Thymus (tissue), 14 donors: ENCODE measurements at places on chromosomes 6 and 20.
A peak's percentile ranks its signal among the peaks of the same experiment; 100 is the strongest.

DNA sequence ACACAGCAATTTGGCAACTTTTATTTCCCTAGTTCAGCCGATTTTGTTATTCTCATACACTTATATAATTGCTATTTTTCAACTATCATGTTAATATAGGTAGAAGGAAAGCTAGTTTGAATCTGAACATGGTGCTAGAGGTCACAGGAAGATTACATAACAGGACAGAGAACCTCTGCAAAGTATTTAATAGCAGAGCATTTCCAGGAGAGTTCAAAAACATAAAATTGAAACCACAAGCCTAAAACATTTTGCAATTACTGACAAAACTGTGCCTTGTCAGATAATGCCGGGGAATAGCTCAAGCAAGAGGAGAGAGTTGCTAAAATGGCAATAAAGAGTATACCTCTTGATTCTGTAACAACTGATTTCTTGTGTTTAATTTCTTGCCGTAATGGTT, 70.8 kb downstream of the TFAP2B start:
- DNase-seq = no peak

DNA sequence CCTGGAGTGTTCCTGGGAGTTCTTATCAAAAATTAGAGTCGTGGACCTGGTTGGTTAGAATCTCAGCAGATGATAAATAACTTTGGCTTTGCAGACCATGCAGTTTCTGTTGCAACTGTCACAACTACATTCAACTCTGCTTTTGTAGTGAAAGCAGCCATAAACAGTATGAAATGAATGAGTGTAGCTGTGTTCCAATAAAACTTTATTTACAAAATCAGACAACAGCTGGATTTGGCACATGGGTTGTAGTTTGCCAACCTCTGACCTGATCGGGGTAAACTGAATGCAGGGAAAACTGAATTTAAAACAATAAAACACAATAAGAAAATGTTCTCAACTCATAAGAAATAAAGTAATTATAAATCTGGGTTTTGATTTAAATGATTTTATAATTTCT, 513.8 kb downstream of the CDKAL1 start:
- DNase-seq = no peak

- no peak for DNase-seq
Observed at GRCh38 chr6:32126880-32127279, 1.2 kb downstream of the ATF6B start.

DNA sequence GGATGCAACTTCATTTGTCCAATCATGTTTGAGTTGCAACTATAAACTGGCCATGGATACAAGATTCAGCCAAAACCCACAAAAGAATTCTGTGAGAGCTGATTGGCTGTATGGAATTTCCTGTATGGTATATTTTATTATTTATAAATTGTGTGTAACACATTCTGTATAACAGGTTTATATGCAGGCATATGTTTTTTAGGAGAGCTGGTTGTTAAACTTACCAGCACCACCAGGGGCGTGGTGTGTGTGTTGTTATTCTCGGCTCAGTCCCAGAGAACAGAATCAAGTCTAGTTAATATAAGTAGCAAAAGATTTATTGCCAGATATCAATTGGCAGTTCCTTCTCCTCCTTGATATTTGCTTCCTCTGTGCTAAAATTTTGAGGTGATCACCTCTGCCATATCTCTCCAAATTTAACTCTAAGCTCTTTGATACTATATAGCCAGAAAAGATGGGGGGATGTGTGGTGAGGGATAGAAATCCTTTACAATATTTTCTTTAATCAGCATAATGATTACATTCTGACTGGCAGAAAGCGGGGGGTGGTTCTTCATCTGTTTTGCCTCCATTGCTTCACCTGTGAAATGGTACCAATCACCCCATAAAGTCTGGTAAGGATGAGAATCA, 22.9 kb downstream of the CNBD2 start:
- DNase-seq = no peak

DNA sequence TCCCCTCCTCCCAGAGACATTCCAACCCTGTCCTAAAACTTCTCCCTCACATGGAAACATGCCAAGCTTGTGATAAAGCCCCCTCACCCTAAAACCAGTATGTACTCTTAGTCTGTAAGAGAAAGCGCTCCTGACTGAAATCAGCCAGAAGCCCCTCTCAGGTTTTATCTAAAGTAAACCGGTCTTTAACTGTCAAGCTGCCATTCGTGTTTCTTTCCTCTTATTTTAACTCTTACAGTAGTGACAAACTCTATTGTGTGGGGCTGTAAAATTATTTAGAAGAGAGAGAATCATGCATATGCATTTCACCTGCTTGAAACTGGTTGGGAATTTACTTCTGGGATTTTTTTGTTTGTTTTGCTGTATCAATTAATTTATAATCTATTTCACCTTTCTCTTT, 62.7 kb downstream of the FARS2 start:
- no peak for DNase-seq

- DNase-seq = no peak
Observed at GRCh38 chr20:47466704-47467459, 34.8 kb upstream of the NCOA3 start.

- no peak for DNase-seq
Observed at GRCh38 chr6:113894712-113895674, 37.8 kb downstream of the MARCKS start.

DNA sequence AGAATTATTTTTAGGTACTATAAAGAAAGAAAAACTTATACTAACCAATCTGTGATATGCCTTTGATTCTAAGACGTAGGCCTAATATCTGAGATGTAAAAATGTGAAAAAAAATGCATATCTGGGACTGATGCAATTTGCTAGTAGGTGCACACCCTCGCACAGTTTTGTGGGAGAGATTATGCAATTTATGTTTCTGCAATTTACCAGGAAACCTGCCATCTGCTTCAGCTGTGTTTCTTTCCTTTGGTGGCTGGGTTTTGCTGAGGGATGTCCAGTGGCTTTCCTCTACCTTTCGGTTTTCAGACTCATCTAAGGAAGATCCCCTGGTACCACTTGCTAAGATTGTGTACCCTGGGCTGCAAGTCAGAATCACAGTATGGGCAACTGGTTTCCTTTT, 186.9 kb downstream of the ZFP64 start:
- DNase-seq = no peak

DNA sequence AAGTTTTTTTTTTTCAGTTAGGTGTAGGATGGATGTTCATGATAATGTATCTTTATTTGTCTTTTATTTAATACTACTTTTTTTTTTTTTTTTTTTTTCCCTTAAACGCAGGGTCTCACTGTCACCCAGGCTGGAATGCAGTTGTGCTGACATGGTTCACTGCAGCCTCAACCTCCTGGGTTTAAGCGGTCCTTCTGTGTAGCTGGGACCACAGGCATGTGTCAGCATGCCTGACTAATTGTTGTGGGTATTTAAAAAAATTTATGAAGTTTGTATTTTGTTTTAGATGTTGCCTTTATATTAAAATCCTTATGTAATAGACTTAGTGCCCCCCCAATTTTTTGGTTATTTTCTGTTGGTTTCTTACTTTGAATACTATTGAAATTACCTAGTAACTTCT, 42.6 kb downstream of the NCOA3 start:
- DNase-seq = no peak

- DNase-seq = no peak
Observed at GRCh38 chr6:9140951-9141460, 705.7 kb upstream of the SLC35B3 start.

GRCh38 chr6:98833057-98833306, 1.4 kb upstream of the POU3F2 start:
- no peak for DNase-seq

DNA sequence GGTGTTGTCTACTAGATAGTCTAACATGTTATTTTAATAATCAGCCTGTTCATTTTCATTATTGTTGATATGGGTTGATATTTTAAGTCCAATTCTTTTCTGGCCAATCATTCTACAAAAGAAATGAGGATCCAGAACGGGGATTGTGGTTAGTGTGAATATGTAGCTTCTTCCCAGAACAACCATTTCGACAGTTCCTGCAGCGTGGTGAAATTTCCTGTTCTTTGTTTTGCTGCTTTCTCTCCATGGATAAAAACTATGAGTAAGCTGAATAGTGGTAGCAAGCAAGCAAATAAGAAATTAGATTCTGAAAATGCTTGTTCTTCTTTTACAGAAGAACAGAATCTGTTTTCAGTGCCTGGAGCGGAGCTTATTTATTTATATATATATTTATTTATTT, 65.5 kb upstream of the F13A1 start:
- DNase-seq = no peak

DNA sequence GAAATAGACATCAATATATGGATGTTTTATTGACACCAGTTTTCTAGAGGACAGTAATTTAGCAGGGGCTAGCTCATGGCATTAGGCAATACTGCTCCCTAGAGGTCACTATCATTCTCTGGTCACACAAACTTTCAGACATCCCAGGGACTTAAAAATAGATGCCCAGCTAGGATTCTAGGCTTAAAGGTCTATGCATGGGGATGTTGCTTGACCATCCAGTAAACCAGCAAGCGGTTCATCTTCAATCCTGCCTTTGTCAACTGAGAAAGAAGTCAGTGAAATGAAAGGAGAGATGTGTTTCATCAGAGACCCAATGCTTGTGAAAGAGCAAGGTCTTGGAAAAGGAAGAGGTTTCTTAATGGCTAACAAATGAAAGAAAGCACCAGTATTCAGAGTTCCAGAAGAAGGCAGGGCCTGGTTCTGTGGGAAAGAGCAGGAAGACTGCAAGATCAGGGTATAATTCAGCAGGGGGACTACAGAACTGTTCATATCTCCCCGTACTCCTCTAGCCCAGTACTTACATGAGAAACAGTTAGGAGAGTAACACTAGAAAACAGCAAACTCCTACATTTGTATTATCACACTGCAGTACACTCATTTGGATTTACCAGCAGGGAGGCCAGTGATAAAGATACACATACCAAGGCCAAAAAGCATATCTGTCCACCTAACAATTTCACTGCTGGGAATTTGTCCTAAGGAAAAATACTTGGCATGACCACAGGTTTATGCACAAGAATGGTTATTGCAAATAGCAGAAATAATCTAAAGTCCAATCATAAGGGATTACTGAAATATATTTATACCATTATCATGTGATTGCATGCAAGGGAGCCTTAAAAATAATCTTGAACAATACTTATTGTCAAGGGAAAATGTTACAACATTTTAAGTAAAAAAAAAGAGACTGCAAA, 151.4 kb upstream of the LAMA2 start:
- DNase-seq = peak; percentile 15

- DNase-seq = no peak
Observed at GRCh38 chr6:166412156-166412910, 29.6 kb upstream of the MPC1 start.

GRCh38 chr20:61930776-61931475, 134.8 kb downstream of the TAF4 start:
- no peak for DNase-seq

DNA sequence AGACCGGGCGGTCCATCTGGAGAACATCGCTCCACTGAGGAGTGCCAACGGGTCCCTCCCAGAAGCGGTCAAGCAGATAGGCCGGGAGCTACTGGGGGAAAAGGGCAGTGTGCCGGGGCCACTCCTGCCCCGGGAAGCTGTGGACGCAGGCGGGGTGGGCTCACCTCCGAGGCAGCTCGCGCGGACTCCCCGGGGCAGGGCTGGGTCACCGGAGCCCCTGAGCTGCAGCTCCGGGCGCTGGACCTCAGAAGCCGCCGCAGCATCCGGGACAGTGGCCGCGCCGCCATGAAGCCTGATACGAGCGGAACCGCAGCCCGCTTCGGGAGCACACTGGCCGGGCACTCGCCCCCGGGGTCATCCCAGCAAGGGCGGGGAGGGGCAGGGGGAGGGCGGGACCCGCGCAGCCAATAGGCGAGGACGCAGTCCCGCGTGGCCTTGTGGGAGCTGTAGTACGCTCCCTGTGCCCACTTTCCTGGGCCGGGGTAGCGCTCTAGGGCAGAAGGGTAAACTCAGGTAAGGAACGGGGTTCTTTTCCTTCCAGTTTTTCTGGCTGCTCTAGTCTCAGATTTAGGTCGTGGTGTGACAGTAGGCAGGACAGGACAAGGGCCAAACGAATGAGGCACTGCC, at the start of gene MOCS1:
TSS of gene MOCS1 (minus strand) at position 332 of the 627 bp plus-strand sequence. CDS start at position 287, 45 bp downstream.
- DNase-seq = peak; percentile 29

DNA sequence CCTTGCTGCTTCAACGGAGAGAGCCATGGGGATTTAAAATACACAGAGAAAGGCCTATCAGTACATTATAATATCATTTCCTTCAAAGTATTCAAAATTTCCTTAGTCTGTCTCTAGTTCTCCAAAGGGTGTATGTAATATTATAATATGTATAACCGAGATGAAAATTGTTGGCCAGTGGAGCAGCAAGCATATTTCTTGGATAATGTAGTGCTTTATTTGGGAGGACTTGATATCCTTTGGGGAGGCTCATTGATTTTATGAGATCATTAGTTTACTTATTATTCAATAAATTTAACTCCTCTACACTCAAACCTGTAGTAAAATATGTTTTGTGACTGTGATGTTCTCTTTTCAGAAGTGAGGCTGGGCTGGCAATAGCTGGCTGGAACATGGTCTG, 802.9 kb upstream of the FLRT3 start:
- DNase-seq = no peak

GRCh38 chr6:170101281-170102035, 189.4 kb downstream of the DLL1 start:
- no peak for DNase-seq

- no peak for DNase-seq
Observed at GRCh38 chr6:134451529-134451928, 133.6 kb upstream of the SGK1 start.

DNA sequence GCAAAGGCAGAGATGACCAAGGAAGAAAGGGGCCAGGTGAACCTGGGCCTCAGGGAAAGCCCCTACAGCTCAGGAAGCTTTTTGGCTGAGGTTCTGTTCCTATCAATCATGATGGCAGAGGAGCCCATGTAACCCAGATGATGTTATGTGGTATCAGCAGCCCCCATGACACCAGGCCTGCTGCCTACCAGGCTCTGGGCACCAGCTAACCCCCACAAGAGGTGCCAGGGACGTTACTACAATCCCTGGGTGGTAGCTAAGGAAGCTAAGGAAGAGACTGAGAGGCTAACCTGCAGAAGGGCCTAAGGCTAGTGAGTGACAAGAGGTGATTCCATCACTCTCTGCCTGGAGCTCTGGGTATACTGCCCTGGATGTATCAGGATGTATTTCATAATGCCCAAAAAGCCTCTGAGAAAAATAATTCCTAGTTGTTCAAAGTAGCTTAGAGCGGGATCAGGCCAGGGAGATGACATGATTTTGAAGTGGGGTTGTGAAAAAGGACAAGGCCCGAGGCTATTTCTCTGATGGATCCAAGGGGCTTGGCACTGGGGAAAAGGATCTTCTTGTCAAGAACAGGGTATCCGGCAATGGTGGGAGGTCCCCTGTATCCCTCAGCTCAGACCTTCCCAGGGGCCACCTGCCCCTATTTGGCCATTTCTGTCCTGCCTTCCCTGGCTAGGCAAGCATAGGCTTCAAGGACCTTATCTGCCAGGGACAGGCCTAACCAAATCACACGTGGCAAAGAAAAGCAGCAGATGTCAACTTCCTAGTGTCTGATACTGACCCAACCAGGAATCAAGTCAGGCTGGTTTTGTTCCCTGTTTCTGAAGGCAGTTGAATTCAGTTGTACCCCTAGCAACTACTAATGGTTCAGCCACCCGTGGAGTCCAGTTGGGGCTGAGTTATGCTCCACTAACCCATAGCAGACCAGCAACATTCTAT, 41.3 kb downstream of the PANK2 start:
- no peak for DNase-seq

GRCh38 chr20:12211361-12211760, 293.7 kb downstream of the BTBD3 start:
- peak; percentile 1 for DNase-seq
